ENCODE measurements at places on chromosomes 5 and 9.
A peak's percentile ranks its signal among the peaks of the same experiment; 100 is the strongest.

DNA sequence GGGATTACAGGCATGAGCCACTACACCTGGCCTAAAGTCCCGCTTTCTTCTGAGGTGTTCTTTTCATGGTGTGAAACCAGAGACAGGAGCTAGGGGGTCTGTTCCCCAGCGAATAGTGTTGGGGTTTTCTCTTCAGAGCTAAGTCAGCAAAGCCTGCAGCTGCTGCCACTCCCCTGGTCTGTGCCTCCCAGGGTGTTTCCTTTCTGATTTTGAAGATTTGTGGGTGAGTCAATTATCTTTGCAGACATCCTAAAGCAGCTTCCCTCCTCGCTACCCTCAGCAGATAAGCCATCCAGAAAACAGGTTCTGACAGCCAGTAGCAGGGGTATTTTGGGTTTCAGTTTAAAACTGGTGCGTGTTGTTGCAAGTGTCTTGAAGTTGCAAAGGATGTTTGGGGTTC, 72.0 kb upstream of the IQGAP2 start:
- no peak for DNase-seq

GRCh38 chr9:101131326-101131725, 102.8 kb downstream of the PLPPR1 start:
- DNase-seq = no peak

GRCh38 chr5:134141331-134142050, 27.0 kb downstream of the TCF7 start:
- DNase-seq = no peak

DNA sequence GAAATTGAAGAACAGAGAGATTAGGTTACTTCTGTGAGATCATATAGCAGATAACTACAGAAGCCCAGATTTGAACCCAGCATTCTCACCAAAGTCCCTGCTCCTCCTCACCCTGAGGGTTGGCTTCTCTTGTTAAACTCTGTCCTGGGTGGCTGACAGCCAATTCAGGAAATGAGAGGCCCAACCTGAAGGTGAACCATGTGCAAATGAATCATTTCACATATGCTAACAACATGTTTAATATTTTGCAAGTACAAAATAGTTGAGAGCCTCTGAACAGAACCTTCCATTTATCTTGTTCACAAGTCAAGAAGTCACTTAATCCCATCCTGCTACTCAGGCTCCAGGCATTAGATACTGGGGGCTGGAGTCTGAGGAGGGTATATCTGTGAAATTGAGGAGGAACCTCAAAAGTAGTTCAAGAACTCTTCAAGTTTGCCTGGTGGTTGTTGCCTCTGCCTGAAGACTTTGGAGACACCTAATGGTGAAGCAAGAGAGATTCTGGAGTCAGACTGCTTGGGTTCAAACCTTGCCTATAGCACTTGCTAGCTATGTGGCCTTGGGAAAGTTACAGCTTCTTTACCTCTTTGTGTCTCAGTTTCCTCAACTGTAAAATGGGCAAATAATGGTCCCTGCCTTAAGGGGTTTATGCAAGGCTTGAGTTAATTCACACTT, 564.0 kb downstream of the PSAT1 start:
- peak; percentile 78 for DNase-seq

GRCh38 chr5:61450493-61451279, 118.6 kb downstream of the ZSWIM6 start:
- peak; percentile 86 for DNase-seq

DNA sequence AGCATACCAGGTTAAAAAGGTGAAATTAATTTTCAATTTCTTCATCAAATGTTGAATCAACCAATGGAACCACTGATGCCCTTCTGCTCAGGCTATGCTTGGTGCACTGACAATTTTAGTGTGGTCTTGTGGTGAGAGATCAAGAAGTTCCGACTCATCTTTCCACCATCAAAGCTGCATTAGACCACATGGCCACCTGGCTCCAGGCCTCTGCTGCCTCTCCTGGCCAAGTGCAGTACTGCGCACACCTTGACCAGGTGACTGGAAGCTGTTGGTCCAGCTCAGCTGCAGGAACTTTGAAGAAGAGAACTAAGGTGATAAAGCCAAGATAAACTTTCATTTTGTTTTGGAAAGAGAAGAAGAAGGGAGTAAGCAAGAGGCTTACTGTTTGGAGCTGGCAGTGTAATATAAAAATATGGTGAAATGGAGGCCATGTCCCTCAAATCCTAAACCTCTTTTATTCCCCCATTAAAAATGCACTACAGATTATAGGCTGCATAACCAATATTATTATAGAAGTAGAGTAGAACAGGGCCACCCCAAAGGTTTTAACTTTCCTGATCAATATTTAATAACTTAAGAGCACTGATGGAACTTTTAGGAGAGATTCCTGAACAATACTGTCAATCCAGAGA, 315.5 kb upstream of the C9orf72 start:
- DNase-seq = no peak

GRCh38 chr9:75033791-75034473, 5.8 kb upstream of the CARNMT1 start:
- no peak for DNase-seq

DNA sequence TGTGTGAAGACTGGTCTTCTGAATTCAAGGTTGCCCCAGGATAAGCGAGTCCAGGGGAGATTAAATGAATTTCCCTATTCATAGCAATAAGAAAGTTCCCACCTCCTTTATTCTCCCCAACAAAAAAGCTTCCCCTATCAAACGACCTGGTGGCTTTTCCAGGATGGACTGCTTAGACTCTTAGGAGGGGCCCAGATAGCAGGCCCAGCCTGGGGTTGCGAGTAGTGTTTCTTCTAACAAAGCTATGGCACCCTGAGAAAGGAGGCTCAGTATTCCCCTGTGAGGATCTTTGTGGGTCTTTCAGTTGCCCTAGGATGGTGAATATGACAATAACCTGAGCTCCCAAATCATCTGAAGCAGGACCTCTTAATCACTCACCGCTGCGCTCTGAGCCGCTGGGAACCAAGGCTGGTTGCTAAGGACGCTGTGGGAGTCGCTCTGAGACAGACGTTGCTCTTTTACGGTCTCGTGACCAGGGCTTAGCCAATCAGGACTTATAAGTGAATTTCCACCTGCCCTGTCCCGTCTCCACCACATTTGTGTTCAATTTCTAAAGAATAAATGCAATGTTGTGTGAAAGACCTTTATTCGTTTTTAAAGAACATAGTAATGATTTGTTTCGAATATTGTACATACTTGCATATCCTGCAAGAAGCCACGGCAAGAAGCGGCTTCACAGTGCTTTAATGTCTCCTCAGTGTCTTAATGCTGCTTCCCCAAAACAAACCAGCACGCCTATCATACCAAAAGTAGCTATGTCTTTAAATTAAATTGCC, at the start of gene TMEM232:
TMEM232 (minus strand) TSS at position 423 of the 776 bp plus-strand sequence. CDS start 59,319 bp downstream, outside the sequence.
- DNase-seq = peak; percentile 85

GRCh38 chr5:137752905-137753690, 1.1 kb downstream of the HNRNPA0 start:
- DNase-seq = peak; percentile 37

DNA sequence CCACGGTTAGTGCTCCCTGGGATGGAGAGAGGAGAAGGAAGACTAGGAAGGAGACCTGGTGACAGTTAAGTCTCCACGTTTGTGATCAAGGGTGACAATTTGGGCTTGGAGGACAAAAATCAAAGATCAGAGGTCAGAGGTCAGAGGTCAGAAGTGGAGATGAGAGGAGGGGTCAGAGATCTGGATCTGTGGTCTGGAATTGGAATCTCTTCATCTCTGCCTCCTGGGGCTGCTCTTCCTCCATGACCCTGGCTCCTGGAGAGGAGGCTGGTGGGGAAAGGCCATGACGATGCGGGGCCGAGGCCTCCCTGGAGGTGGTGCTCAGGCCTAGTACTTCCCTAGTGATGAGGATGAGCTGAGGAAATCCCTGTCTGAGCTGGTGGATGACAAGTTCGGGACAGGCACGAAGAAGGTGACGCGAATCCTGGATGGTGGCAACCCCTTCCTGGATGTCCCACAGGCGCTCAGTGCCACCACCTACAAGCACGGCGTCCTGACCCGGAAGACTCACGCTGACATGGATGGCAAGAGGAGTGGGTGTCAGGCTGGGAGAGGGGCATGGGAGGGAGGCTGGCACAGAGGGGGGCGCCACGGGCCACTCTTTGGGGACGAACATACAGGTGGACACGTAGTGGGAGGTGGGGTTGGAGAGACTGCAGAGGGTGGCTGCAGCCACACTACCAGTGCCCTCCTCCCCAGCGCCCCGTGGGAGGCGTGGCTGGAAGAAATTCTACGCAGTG, 41.0 kb downstream of the PSD2 start:
- no peak for DNase-seq

DNA sequence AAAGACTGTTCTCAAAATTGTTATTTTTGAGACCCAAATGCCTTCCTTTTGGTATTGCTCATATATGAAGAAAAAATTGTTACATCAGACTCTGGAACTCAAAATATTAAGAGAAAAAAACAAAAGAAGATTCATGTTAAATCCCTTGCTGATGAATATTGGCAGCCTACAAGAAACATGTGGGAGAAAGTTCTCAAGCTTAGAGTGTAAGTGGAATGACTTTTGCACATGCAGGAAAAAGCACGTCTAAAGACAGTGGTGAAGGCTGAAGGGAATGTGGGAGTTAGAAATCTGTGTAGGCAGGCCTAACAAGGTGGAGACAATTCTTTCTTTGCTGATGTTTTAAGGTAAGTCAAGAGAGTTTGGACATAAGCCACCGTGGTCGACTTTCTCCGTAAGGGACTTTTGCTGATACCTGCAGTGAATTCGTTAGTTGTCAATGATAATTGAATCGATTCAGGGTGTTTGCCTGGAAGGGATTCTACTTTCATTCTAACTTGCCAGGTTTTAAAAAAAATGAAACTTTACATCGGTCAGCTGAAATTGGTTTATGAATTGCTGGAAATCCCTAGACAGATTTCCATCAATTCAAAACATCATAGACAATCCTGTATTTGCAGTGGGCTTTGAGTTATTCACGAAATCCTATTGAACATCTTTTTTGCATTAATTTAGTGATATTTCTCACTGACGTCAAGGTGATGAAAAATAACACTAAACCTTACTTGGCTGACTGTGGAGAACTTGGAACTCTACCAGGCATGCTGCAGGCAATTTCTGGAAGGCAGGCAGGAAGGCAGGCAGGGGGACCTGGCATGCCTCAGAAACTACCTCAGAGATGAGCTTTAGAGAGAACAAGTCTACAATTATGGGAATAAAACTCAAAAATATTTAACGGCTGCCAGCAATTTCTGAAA, 359.1 kb upstream of the ADAMTSL1 start:
- DNase-seq = peak; percentile 22

DNA sequence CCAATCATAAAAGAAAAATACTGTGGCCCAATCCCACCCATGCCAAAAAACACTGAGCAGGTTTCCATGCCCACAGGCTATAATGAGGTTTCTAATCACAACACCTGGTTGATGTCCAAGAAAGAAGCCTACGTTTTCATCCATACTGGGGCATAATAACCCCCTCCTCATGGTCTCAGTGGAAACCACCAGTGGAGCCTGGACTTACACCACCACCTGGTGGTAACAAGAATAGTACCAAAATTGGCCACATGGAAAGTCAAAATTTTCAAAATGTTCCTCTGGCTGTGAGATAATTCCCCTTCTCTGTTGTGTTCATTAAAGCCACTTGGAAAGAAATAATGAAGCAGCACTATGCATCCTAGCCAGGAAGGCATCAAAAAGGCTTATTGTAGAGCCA, 687.3 kb upstream of the ST8SIA4 start:
- no peak for DNase-seq

DNA sequence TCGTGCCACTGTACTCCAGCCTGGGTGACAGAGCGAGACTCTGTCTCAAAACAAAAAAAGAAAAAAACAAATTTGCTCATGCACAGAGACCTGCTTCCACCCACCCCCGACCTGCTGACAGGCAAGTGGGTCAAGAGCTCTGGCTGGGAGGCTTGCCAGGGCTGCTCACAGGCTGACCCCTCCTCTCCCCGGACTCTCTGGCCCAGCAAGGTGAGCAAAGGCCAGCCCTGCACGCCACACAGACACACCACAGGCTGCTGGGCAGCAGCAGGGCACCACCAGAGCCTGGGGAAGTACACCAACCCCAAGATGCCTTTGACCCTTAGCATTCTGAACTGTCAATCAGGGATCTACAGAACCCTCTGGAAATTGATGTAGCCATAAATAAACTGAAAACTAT, 29.2 kb downstream of the NSUN2 start:
- no peak for DNase-seq

DNA sequence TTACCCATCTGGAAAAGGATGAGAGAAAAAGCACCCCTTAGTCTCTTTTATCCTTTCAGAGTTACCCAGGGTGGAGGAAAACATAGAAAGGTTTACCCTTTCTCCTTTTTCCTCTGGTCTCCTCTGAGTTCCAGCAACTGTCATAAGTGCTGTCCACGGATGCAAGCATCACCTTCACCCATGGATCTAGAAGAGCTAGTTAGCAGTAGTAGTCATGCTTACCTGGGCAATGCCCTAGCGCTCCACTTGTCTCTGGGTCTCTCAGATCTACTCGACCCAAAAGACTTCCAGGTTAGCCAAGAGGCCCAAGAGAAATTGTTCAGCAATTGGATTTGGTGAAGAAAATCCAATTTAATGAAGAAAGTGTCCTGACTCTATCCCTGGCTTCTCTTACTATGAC, 656.2 kb upstream of the PTPRD start:
- no peak for DNase-seq

GRCh38 chr9:121323449-121324151, 46.5 kb downstream of the STOM start:
- DNase-seq = no peak

DNA sequence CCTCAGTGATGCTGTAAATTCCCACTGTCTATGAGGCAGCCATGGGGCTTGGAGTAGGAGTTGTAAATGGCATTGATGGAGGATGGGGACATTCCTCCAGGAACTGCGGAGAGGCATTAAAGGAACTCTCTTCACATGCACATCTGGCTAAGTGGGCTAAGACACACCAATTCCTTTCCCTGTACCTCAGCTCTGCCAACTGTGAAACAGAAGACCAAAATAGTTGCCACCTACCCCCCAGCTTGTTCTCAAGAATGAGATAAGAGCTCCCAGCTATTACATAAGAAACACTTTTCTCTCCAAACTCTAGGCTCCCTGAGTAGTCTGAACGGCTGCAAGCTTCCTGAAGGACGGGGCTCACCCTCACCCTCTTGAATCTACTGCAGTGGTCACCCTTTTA, 144.6 kb upstream of the SLC30A5 start:
- no peak for DNase-seq

- no peak for DNase-seq
These were observed 142.2 kb downstream of the SV2C start for GRCh38 chr5:76225336-76225735.

- no peak for DNase-seq
These were observed 224.7 kb downstream of the FSTL4 start for GRCh38 chr5:133387621-133388020.

Data from NCI-H226 (cell line).